8988T (cell line): ENCODE measurements at places on chromosomes 16 and 17.
A peak's percentile ranks its signal among the peaks of the same experiment; 100 is the strongest.

GRCh38 chr16:75702242-75702641 is 981 bp upstream of the DUXB start:
- no peak for DNase-seq

DNA sequence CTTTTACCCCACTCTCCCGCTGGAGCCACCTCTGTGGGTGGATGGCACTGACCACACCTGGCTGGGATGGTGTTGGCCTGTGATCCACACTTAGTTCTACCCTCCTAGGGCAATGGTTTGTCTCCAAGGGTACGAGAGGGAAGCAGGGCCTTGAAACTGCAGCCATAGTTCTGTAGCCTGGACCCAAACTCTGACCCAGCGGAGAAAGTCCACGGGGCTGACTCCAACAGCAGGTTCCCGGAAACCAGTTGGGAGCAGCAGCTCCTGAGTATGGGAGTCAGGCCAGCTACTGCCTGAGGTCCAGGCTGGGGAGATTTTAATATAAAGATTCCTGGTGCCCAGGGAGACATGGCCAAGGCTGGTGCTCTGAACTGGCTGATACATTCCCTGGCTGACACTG is 23.6 kb upstream of the MTSS2 start:
- DNase-seq = no peak

GRCh38 chr16:19810817-19811731 is 73.6 kb downstream of the GPRC5B start:
- DNase-seq = peak; percentile 13

DNA sequence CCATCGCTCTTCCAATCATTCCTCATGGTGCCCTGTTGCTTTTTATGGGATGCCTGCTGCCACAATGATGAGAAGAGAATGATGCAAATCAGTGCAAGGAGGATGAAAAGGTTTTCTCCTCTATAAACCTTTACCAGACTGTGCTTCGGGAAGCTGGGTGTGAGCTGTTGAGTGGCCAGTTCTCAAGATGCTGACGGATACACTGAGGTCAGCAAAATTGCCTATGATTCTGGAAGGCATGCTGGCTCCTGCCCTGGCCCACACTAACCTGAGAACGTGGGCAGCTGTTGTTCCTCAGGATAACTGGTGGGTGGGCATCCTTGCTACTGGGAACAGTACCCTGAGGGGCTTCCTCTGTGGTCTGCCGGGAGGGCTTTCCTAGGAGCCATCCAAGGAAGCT is 795 bp upstream of the PIRT start:
- no peak for DNase-seq

GRCh38 chr16:11194913-11195312 is 61.1 kb downstream of the SOCS1 start:
- no peak for DNase-seq

GRCh38 chr16:13902677-13903076 is 17.3 kb upstream of the ERCC4 start:
- no peak for DNase-seq

- DNase-seq = no peak
Measured at GRCh38 chr17:4551141-4551540, 4.0 kb downstream of the MYBBP1A start.

DNA sequence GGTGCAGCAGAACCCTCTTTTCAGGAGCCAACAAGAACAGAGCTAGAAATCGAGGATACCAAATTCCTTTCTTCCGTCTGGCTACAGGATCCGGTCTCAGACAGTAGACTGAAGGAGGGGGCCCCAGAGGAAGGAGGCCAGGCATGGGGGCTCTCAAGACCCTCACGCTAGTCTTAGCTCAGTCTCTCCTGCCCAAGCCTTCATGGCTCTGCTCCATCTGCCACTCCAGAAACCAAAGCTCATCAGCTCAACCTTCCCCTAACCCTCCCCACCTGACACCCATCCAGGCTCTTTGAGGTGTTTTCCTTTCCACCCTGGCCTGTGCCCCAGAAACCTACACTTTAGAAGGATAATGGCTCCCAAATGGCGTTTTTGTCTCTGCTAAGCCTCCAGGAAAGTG is 6.2 kb upstream of the TMEM92 start:
- no peak for DNase-seq

DNA sequence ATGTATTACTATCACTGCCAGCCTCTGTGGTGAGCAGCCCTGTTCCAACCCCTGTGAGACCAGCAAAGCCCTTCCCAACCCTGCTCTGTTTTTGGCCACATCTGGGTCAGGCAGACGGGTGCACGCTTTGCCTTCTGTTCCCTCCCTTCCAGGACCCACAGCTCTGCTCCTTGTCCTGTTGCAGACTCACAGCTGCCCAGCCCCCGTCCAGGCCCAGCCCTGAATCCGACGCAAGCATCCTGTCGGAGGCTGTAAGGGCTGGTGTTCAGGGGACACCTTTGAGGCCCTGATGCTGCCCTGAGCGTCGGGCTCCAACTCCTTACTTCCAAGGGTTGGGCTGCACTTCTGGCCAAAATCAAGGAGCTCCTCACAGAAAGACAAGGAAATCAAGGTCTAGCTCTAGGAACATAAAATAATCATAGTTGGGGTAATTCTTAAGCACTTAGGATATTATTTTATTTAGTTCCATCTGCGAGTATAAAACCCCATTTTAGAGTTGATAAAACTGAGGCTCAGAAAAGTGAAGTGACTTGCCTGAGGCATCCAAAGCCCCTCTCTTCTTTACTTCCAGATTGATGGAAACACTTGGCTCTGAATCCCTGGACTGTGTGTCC is 14.3 kb upstream of the SRCIN1 start:
- DNase-seq = no peak

DNA sequence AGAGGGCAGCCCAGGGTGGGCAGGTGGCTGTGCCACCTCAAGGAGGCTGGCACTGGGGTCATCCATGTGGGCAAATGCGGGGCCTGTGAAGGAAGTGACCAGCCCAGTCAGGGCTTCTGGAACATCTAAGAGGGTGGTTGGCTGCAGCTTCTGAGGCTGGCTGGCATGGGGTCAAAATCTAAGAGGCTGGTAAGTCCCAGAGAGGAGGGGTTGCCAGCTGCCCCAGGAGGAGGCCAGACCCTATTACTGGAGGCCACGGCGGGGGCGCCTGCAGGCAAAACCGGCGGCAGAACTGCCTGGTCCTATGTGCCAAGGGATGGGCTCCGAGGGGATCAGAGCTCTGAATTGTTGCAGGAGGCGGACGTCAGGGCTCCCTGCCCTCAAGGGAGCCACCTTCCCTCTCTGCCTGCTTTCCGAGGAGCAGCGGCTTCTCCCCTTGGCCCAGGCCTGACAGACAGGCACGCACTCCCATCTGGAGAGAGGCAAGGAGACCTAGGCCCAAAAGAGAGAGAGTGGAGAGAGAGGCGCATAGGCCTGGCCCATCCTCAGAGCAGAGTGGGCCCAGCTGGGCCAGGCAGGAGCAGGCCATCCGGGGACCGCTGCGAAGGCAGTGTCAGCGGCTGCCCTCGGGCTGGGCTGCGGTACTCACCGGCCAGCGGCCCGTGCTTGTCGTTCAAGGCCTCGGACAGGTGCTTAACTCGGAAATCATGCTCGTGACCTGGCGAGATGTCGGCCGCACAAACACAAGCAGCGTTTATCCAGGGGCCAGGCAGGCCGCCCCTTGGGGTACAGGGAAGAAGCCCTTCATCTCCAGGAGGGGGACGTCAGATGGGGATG is 10.9 kb downstream of the ZACN start:
- DNase-seq = no peak

DNA sequence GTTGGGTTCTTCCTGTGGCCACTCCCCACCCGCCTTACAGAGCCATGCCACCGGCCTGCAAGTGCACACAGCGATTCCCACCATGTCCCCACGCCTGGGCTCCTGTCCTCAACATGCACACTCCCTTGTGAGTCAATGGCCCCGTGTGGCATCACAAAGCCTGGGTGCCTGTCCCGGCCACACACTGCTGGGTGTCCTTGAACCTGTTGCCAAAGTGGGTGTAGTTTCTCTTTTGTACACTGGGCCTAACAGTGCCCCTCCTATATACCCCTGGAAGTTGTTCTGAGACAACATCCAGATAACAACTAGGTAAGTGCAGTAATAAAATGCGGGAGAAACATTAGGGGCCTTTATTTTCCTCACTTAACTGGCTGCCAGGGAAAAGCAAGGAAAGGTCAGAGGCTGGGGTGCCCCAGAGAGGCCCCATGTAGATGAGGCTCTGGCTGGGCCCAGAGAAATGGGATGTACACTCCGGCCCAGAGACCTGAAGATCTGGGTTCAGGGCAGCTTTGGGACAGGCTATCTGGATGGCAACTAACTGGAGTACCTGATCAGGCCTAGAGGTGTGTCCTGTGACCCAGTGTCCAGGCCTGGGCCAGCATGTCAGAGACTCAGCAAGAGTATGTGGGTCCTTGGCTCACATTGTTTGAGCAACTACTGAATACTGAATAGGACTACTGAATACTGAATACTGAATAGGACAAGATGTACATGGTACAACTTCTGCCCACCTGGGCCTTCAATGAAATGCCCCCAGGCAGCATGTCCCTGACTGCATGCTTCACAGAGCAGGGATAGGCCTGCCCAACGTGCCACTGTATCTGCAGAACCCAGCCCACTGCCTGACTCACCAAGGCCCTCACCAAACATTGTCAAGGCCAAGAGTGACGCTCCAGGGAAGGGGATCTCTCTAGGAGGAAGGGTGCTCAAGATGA is 8.3 kb downstream of the ABCC3 start:
- no peak for DNase-seq

DNA sequence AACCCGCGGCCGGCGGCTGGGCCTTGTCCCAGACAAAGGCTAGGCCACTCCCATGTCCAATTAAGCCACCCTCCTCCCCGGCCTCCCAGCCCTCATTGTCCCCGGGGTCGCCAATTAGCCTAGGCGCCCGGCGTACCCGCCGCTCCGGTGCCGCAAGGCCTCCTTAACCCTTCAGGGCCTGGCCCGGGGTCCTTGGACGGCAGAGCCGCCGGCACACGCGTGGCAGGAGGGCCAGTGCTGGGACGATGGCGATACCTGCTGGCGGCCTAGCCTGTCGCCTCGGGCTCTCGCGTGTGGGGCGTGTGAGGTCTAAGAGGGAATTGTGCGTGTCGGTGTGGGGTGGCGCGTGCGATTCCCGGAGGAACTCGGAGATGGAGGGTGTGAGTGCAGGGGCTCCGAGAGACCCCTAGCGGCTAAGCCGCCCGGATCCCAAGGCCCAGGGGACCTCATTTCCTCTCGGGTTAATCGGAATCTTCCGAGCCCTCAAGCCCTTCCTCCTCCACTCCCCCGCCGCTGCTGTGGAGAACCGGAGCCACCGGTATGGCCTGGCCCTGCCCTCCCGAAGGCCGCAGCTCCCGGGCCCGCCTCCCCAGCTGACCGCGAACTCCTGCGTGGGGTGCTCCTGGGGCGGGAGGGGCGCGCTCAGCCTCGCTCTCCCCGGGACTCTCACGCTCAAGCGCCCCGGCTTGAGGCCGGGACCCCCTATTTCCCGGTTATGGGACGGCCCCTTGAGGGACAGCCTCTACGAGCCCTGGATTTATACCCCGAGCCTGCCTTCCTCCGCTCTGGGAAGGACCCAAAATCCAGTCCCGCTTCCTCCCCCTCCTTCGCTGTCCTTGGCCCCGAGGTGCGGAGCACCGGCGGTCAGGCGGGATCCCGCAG is 11.9 kb downstream of the TBX2 start:
- peak; percentile 65 for DNase-seq

GRCh38 chr16:46970089-46970488 is 3.4 kb downstream of the DNAJA2 start:
- no peak for DNase-seq

GRCh38 chr16:4879049-4879448 is 31.8 kb downstream of the UBN1 start:
- DNase-seq = no peak

DNA sequence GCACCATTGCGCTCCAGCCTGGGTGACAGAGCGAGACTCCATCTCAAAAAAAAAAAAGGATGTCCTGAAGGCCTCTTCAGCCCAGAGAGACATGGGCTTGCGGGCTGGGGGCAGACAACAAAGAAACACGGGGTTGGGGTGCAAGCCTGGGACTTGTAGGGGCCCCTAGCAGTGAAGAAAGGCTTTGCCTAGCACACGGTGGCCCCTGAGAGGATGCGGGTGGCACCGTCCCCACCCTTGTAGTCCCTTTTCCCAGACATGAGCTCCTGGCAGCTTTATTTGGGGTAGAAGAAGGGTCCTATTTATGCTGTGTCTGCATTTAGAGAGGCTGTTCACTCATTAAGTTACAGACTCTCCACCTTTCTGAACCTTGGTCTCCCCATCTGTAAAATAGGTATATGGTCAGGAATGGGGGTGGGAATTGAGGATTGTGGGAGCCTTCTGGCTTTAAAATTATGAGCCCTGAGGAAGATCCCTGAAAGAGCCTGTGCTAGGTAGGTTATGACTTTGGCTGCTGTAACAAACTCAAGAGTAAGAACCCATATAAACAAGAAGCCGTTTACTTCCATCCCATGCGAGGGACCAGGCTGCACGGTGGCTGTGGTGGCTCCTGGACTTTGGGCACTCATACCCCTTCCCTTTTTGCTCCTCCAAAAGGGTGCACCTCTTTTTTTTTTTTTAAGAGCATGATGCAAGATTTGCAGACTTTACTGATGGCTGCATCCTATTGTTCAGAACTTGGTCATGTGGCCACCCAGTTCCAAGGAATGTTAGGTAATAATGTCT is 20.6 kb upstream of the ADGRG1 start:
- DNase-seq = no peak

DNA sequence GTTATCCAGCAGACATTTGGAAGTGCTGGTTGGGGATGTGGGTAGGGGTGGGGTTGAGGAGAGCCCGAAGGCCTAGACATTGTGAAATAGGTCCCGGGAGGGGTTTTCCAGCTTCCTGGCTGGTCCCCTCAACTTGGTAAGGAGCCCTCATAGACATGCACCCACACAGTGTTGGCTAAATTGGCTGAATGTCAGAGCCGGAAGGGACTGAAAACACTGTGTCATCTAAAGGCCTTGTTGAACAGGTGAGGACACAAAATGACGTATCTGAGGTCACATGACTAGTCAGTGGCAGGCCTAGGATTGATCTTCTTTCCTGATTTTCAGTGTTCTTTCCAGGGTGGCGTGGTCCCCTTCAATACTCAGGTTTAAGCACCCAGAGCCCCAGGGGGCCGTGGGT is 27.6 kb downstream of the ITGB3 start:
- DNase-seq = no peak

DNA sequence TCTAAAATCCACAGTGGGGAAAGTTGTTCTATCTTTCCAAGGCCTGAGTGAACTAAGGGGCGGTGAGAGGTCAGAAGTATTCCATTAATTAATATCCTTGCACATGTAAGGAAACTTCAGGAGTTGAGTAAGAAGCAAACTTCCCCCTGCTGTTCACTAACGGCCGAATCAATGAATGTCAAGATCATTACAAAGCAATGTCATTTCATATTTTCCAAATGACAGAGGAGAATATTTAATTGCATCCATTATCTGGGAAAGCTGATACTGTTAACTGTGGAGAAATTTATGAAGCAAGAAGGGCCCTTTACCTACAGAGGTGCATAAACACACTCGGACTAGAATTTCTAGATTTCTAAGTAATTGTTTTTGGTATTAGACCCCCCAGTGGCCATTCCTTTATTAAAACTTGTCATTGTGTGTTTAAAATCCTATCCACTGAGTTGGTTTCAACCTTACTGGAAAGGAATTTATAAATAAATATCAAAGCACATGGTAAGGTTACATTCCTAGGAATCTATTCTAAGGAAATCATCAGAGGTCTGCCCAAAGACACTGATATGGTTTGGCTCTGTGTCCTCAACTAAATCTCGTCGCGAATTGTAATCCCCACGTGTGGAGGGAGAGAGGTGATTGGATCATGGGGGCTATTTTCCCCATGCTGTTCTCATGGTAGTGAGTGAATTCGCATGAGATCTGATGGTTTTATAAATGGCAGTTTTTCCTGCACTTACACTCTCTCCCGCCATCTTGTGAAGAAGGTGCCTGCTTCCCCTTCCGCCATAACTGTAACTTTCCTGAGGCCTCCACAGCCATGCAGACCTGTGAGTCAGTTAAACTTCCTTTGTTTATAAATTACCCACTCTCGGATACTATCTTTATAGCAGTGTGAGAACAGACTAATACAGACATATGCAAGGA is 20.4 kb upstream of the SMURF2 start:
- DNase-seq = no peak
